Activated CD4-positive, alpha-beta T cell treated with anti-CD3 and anti-CD28 coated beads for 1 hour (primary cell): ENCODE measurements at places on chromosomes 11 and 22.

DNA sequence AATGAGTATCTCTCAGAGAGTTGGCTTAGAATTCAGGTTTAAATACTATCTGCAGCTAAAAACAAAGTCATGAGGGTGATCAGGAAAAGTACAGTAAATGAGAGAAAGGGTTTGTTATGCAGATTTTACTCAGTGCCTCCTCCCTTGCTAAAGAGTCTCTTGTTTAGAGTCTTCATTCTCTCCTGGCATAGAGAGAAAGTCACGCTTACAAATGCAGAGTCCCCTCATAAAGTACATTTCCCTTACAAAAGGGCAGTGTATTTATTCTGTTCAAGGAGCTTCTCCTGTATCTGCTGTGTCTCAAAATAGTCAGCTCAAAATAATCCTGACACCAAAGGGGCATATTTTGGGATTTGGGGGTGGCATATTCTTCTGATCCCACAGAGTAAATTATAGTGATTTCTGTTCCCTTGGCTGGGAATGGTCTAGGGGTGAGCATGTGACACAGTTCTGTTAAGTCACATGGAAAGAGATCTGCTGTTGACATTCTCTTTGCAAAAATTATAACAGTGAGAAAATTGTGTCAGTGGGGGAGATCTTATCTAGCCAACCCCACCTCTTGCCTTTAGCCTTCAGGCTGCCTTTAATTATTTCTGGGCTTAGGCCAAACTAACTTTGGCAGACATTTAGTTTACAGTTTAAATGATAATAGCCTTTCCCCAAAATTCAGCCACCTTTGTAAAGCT, 102.9 kb downstream of the MTNR1B start:
- DNase-seq = no peak

- DNase-seq = no peak
Observed at GRCh38 chr11:31131760-31132159, 237.8 kb downstream of the DCDC1 start.

DNA sequence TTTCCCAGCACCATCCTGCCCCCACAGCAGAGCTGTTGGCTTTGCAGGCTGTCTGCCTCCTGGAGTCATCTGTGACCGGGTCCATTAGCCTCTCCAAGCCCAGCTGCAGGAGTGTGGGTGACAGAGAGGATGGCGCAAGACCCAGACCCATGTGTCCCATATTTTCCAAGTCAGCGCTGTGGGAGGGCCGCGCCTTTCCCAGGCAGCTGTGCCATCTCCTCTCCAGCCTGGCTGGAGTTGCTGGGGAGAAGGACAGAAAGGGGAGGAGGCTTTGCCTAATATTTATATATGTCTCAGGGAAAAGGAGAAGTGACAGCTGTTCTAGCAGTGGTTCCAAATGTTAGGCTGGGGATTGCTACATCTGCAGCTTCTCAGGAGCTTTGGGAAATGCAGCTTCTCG, 15.7 kb downstream of the DTX4 start:
- DNase-seq = no peak

- no peak for DNase-seq
Observed at GRCh38 chr22:16810188-16810802, 14.9 kb downstream of the XKR3 start.

- no peak for DNase-seq
Observed at GRCh38 chr11:7688238-7688826, 15.0 kb upstream of the CYB5R2 start.

GRCh38 chr11:122167100-122167499, 51.1 kb upstream of the BLID start:
- no peak for DNase-seq

GRCh38 chr22:23849009-23850006, 8.4 kb upstream of the SLC2A11 start:
- DNase-seq = peak; percentile 78

DNA sequence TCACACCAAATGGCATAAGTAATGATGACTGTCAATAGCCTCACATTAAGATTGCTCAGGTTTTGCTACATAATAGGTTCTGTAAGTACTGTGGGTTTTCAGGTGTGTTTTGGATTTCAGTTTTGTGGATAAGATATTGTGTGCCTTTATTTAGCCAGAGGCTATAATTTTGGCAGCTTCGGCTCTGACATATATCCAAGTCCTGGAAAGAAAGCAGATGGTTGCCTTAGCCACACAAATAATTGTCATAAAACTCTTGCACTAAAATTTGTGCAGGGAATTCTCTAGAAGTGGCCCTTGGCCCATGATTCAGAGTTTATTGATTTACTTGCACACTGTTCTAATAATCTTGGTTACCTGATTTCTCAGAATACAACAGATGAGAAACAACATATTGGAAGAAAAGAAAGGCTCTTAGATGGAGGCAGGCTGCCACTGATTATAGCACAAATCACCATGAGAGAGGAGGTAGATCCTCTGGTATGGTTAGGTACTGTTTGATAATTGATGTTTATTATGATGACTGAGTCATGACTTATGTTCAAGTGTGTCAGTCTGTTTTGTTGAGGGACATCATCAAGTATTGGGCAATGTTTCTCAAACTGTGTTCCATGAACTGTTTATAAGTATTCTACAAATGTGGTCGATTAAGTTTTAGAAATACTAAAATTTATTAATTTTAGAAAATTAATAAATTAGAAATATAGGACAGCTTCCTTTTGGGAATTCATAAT, 9.6 kb downstream of the REXO2 start:
- DNase-seq = no peak

GRCh38 chr22:23119494-23120414, 22.0 kb downstream of the RSPH14 start:
- DNase-seq = peak; percentile 24

DNA sequence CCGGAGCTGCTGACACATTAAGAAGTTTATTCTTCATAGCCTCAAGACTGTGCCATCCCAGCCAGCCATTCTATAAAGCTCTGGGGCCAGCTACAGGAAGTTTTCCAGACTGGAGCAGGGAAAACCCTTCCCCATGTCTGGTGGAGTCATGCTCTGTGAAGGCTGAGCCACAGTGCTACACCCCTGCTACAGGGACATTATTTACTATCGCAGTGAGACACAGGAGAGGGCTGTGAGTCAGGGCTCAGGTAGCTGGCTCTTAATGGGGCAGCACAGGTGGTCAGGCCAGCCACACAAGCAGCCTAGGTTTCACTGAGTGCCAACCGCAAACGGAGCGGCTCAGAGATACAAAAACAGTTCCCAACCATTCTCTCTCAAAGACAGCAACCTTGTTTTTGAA, 12.1 kb downstream of the HPS4 start:
- no peak for DNase-seq

DNA sequence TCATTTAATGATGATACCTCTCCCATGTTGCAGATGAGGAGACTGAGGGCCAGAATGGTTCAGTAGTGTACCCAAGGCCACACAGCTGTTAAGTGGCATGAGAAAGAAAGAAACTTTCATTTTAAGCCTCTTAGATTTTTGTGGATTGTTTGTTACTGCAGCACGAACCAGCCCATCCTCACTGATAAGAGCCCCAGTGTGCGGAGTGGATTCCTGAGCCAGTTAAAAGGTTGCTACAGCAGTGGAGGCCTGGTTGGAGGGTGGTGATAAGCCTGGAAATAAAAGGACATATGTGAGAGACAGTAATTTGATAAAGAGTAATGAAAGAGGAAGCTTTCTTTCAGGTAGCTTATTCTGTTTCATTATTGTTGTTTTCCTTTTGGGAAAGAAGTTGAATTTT, 89.0 kb downstream of the ATXN10 start:
- DNase-seq = no peak

DNA sequence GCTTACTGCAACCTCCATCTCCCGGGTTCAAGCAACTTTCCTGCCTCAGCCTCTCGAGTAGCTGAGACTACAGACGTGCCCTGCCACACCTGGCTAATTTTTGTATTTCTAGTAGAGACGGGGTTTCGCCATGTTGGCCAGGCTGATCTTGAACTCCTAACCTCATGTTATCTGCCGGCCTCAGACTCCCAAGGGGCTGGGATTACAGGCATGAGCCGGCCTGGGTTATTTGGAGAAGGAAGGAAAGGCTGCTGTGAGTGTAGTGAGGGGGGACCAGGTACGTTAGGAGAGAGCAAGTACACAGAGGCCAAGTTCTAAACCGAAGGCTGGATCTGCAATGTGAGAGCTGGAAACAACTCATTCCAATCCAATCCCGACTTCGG, 453 bp downstream of the BATF2 start:
- DNase-seq = no peak

DNA sequence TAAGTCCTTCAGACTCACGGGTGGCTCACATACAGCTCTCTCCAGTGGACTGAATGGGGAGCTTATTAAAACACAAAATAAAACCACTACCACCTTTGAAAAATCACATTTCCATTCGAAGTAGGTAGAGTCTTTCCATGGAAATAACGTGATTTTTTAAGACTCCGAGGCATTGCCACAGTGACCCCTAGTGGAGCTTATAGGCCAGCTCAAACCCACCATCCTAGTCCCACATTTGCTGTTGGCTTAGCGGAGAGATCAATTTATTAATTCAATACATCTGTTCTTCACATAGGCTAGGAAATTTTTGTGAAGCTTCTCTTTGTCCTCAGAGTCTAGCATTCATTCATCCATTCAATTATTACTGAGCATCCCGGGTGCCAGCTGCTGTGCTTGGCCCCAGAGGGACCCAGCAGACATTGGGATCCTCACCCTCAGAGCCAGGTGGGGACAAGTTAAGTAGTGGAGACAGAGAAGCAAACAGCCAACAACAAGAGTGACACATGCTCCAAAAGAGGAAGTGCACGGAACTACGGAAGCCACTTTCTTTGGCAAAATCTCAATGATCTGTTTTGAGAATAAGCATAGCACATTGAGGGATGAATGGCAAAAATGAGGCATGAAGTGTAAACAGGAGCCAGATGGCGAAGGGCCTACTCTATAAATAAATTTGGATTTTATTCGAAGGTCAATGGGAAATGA, 10.2 kb upstream of the P4HA3 start:
- no peak for DNase-seq

DNA sequence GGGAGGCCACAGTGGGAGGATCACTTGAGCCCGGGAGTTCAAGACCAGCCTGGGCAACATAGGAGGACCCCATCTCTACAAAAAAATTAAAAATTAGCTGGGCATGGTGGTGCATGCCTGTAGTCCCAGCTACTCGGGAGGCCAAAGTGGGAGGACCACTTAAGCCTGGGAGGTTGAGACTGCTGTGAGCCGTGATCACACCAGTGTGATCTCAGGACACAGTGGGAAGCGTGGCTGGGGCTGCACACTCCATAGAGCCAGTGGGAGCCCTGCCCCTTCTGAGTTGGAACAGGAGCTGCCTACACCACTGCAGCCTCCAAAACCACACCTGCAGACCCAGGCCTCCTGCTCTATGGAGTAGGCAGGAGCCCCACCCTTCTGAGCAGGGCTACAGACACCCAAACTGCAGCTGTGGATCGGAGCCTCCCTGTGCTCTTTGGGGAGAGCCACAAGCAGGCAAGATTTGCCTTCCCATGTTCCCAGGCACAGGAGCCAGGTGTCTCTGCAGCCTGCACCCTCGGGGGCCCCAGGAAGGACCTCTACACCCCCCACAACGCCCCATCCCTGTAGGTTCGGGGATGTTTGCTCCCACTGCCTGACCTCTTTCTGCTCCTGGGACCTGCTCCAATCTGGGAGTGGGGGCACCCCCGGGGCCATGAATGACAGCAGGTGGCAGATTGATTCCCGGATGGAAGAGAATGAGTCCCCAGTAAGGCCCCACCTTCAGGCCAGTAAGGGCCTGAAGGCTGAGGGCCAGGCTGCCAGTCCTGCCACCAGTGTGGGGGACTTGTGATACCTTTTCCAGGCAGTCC, 245.4 kb downstream of the BUD13 start:
- DNase-seq = no peak
